ENCODE measurements at places on chromosomes 6 and 20. TPM values are rescaled to one million over a fixed set of nuclear protein-coding genes. Genes with fewer than 3 reads are reported as not detected.

The REV3L gene
- 101 TPM for total RNA-seq

The DEFB124 gene
- not detected for total RNA-seq

The WFDC12 gene
- total RNA-seq: not detected

The RNF39 gene
- total RNA-seq: not detected

The CLIC5 gene
- 0.47 TPM for total RNA-seq

The SMLR1 gene
- total RNA-seq: not detected

The CST2 gene
- total RNA-seq: not detected

The RUNX2 gene
- total RNA-seq: 0.16 TPM

The IRF4 gene
- total RNA-seq: 0.16 TPM

The ANKEF1 gene
- 2.7 TPM for total RNA-seq

The CUTA gene
- 59.1 TPM for total RNA-seq

The SNPH gene
- total RNA-seq: 23.4 TPM

The TSHZ2 gene
- total RNA-seq: 0.31 TPM

The HLA-DRB5 gene
- total RNA-seq: not detected

The DUSP15 gene
- total RNA-seq: 3.0 TPM

The TBPL1 gene
- 41.0 TPM for total RNA-seq

The NINL gene
- 18.4 TPM for total RNA-seq

The IL17F gene
- not detected for total RNA-seq

The ERVFRD-1 gene
- total RNA-seq: not detected

The WFDC10B gene
- total RNA-seq: not detected

The ACTL10 gene
- 1.1 TPM for total RNA-seq

The TTK gene
- 4.2 TPM for total RNA-seq

The TMEM239 gene
- total RNA-seq: not detected

The POPDC3 gene
- total RNA-seq: not detected

The MEI4 gene
- total RNA-seq: 0.47 TPM

The DEFB132 gene
- total RNA-seq: not detected

The MYL9 gene
- 0.78 TPM for total RNA-seq

Measured in occipital lobe (tissue), 3 donors.